ENCODE measurements at places on chromosomes 16 and 17.

- no peak for DNase-seq
These were observed 2.9 kb upstream of the ABCA10 start for GRCh38 chr17:69231521-69231920.

DNA sequence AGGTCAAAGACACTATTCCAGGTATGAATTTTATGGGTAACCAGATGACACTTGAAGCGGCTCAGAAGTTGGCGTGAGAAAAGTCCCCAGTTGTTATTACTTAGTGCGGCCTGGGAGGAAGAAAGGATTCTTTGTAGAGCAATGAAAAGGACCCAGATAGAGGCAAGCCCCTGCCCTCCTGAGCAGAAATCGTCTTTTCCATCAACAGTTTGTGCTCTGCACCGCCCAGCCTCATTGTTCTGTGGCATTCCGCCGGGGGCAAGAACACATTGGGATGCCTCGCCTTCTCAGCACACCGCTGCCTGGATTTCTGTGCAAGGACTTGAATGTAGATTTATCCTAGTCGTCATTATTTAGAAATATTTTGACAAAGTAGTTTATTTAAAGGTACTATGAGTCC is 32.7 kb upstream of the CRHR1 start:
- no peak for DNase-seq

DNA sequence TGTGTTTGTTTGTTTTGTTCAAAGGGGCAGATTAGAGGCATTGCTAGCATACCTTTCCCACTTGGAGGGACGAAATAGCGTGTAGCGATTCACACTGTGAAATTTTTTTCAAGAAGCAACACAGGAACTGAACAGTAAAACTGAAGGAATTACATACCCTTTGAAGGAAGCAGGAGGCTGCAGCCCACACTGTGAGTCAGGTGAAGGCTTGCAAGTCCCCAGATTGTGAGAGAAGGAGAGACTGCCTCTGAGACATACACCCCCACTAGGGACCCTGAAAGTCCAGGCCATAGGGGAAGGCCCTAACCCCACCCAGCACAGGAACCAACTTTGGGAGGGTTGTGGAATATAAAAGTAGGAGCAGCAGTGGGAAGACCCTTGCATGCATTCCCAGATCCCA is 69.6 kb upstream of the HS3ST3A1 start:
- no peak for DNase-seq

- no peak for DNase-seq
These were observed 130.8 kb upstream of the CHMP6 start for GRCh38 chr17:80860703-80861417.

DNA sequence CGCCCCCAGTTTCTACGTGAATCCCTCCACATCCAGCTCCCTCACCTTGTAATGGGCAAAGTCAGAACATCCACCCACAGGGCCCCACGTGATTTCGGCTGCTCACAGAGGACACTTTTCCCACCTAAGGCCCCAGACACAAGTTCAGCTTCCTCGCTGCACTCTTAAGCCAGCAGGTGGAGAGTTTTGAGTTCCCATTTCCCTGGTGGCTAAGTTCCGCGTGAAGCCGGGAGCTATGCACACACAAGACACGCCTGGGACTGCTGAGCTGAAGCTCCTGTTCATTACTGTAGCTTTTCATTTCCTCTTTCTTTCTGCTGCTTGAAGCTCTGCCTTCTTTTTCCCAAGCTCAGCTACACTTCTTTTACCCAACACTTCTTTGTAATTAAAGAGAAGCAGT is 273.8 kb downstream of the NPIPA8 start:
- no peak for DNase-seq

DNA sequence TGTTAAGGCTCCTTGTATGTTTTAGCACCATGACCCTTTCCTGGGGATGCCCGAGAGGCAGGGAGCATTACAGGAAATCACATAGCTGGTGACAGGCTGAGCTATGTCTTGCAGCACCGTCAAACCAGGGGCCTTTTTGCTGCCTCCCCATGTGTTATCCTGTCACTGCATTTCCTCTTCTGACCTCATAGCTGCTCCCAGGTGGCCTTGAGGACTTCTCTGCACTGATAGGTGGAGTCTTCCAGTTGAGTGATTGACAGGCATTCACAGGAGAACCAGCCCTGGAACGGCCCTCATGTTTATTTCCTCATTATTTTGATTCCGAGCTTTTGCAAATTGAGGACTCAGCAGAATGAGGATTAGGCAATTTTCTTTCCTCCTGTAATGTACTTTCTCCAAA is 349.6 kb downstream of the HAPSTR1 start:
- no peak for DNase-seq

DNA sequence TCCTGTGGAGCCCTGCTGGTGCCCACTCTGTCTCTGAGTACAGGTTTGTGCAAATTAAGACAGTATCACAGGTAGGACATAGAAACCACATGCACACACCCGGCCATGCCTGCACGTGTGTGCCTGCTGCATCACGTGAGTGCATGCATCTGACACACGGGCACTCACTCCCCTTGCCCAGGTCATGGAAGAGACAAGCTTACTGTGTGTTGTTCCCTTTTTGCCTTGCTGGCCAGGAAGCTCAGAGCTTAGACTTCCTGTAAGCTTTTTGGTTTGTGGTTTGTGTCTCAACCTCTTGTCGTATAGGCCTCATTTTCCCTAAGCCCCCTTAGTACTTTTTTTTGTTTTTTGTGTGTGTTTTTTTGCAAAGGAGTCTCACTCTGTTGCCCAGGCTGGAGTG is 25.0 kb downstream of the ZNF469 start:
- no peak for DNase-seq

- DNase-seq = no peak
These were observed 1.4 kb upstream of the RSKR start for GRCh38 chr17:28615260-28615940.

- no peak for DNase-seq
These were observed 36.9 kb upstream of the C17orf78 start for GRCh38 chr17:37338847-37339246.

GRCh38 chr17:54666559-54666958 is 234.1 kb upstream of the TOM1L1 start:
- no peak for DNase-seq

DNA sequence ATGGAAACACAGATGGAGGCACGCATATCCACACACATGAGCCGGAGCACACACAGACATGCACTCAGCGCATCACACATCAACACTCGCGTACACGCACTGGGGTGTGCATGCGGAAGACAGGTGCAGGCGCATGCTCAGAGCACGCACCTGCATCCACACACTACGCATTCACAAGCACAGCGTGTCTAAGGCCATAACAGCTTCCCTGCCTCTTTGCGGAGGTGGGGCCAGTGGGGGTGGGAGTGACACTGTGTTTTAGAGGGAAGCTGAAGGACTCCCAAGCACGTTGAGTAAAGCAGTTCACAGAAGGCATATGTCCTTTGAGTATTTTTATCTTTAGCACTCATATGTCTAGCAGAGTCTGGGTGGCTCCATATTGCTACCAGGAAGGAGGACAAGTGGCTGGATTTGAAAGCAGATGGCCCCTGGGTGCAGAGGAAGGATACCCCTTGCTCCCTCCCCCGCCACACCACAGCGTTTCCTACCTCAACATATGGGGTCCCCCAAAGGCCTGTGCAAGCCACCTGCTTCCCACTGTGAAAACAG is 68.6 kb upstream of the TOB1 start:
- DNase-seq = no peak

DNA sequence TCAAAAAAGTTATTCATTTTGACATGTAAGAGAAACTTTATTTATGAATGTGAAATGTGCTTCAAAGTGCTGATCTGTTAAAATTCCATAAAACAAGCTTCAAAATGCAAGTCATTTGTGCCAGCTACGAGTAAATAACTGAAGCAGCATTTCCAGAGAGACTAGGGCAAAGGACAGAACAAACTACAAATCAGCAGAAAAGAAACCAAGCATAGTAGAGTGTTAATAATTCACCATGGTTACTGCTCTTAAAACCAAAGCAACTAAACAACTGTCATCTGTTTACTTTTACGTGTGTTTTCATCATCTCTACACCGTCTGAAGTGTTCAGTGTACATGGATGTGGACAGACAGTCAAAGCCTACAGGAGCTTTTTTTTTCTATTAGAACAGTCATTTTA is 1.6 kb upstream of the ASPA start:
- DNase-seq = peak; percentile 51

GRCh38 chr17:75614006-75614405 is 19.2 kb upstream of the SMIM5 start:
- no peak for DNase-seq

DNA sequence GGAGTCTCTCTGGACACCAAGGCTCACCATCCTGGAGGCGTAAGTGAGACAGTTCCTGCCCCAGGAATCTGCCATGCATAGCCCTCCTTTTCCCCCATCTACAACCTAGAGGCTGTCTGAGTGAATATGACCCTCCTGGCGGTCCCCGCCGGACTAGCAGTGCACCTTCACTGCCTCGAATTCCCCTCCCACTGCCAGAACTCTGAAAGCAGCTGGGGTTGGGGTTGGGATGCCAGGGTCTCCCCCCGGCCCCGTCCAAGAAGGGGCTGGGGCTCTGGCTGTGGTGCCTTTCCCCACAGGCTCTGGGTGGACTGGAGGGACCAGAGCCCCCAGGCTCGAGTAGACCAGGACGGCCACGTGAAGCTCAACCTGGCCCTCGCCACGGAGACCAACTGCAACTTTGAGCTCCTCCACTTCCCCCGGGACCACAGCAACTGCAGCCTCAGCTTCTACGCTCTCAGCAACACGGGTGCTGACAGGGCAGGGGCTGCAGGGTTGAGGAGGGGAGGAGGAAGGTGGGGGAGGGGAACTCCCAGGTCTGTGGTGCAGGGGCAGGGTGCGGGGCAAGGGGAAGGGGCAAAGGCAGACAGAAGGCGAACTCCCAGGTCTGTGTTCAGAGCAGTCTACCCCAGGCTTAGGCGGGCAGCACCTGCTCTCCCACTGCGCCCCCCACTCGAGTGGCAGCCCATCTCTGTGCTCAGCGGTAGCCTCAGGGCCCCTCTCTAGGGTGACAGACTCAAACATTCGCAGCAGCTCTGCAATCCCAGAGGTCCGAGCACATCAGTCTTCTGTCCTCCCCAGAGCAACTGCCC is 1.2 kb downstream of the ZACN start:
- no peak for DNase-seq

GRCh38 chr17:38898812-38899348 is 26.5 kb upstream of the LASP1NB start:
- no peak for DNase-seq

DNA sequence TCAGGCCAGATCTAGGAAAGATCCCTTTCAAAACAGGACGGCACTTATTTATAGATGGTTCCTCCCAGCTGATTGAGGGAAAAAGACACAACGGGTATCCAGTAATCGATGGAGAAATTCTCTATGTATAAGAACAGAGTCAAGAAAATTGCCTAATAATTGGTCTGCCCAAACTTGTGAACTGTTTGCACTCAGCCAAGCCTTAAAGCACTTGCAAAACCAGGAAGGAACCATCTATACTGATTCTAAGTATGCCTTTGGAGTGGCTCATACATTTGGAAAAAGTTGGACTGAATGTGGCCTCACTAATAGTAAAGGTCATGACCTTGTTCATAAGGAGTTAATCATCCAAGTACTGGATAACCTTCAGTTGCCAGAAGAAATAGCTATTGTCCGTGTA is 5.9 kb downstream of the HPR start:
- peak; percentile 19 for DNase-seq

DNA sequence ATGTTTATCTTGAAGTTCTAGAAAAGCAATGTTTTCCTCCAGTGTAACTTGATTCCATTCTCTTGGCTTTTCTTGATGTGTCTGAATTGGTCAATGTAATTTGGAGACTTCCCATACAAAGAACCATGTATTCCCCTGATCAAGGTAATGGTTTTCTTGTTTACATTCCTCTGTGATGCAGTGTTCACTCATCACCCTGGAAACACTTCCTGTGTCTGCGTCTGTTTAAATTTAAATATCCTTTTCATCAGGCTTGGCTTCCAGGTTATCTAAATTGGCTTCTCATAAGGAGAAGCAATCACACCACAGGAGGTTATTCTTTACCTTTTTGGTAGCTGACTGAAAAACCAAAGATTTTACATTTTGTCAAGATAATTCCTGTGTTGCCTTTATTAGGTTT is 237.3 kb upstream of the WSCD1 start:
- DNase-seq = peak; percentile 34

GRCh38 chr17:8294814-8295316 is 335 bp downstream of the SLC25A35 start:
- no peak for DNase-seq

All from fibroblast of gingiva (primary cell).